Activated CD8-positive, alpha-beta T cell treated with anti-CD3 and anti-CD28 coated beads, Interleukin-2, amount 10 ng/mL, durations not matched to agents 7 days and 5 days (primary cell): ENCODE measurements at places on chromosomes 4 and X. TPM values are rescaled to one million over a fixed set of nuclear protein-coding genes. Genes with fewer than 3 reads are reported as not detected.

EREG gene
- not detected for total RNA-seq

AMER1 gene
- total RNA-seq = 3.8 TPM

HTR2C gene
- total RNA-seq = not detected

MAP7D2 gene
- 0.13 TPM for total RNA-seq

HPSE gene
- 17.8 TPM for total RNA-seq

GAGE2A gene
- not detected for total RNA-seq

HTN3 gene
- total RNA-seq = not detected

YIPF7 gene
- total RNA-seq = not detected

RS1 gene
- total RNA-seq = not detected

SLC4A4 gene
- 5.3 TPM for total RNA-seq

MAPK10 gene
- not detected for total RNA-seq

TSC22D3 gene
- 54.8 TPM for total RNA-seq

IGFBP7 gene
- total RNA-seq = not detected

CFP gene
- 11.5 TPM for total RNA-seq

SSX1 gene
- not detected for total RNA-seq

ADH1A gene
- not detected for total RNA-seq

GCNA gene
- total RNA-seq = 6.6 TPM

GRXCR1 gene
- not detected for total RNA-seq

SFRP2 gene
- not detected for total RNA-seq

MAGEA6 gene
- not detected for total RNA-seq

IL13RA1 gene
- total RNA-seq = not detected

TLR2 gene
- 1.4 TPM for total RNA-seq

SUPT20HL1 gene
- total RNA-seq = not detected

PCDH7 gene
- not detected for total RNA-seq

FAM241A gene
- total RNA-seq = 1.2 TPM

DCAF8L2 gene
- total RNA-seq = not detected

DBET gene
- not detected for total RNA-seq
